ENCODE measurements at places on chromosomes 2 and 18. TPM values are rescaled to one million over a fixed set of nuclear protein-coding genes. Genes with fewer than 3 reads are reported as not detected.

The HOXD9 gene
- polyA plus RNA-seq: 11.7 TPM

The NDC80 gene
- polyA plus RNA-seq: 2.5 TPM

The PLA2R1 gene
- polyA plus RNA-seq: 16.6 TPM

The CHRNG gene
- polyA plus RNA-seq: not detected

The KCNJ13 gene
- not detected for polyA plus RNA-seq

The ST6GAL2 gene
- 0.76 TPM for polyA plus RNA-seq

The EVA1A gene
- polyA plus RNA-seq: 0.62 TPM

The TTN gene
- polyA plus RNA-seq: 0.17 TPM

The MYOM1 gene
- 3.2 TPM for polyA plus RNA-seq

The SULT1C2 gene
- 1.9 TPM for polyA plus RNA-seq

The EMILIN1 gene
- polyA plus RNA-seq: 177 TPM

The IL36RN gene
- polyA plus RNA-seq: not detected

The FAM228A gene
- 2.0 TPM for polyA plus RNA-seq

The CAPN14 gene
- 0.05 TPM for polyA plus RNA-seq

The ORC2 gene
- 9.8 TPM for polyA plus RNA-seq

The MPP4 gene
- not detected for polyA plus RNA-seq

The TMEM131 gene
- 40.7 TPM for polyA plus RNA-seq

The TAF4B gene
- polyA plus RNA-seq: 5.3 TPM

The NOSTRIN gene
- 28.7 TPM for polyA plus RNA-seq

The ASB1 gene
- polyA plus RNA-seq: 22.6 TPM

The MARCO gene
- 1.8 TPM for polyA plus RNA-seq

The OXER1 gene
- polyA plus RNA-seq: 4.0 TPM

The PROKR1 gene
- 0.03 TPM for polyA plus RNA-seq

The CSRNP3 gene
- 3.4 TPM for polyA plus RNA-seq

The LMAN1 gene
- polyA plus RNA-seq: 51.2 TPM

The FAM110C gene
- polyA plus RNA-seq: 6.9 TPM

The HOXD1 gene
- polyA plus RNA-seq: 0.76 TPM

The TUBB8B gene
- polyA plus RNA-seq: 2.9 TPM

The UGT1A5 gene
- polyA plus RNA-seq: not detected

All from ovary (tissue), 10 donors.